ENCODE measurements at places on chromosomes 2 and 18.

DNA sequence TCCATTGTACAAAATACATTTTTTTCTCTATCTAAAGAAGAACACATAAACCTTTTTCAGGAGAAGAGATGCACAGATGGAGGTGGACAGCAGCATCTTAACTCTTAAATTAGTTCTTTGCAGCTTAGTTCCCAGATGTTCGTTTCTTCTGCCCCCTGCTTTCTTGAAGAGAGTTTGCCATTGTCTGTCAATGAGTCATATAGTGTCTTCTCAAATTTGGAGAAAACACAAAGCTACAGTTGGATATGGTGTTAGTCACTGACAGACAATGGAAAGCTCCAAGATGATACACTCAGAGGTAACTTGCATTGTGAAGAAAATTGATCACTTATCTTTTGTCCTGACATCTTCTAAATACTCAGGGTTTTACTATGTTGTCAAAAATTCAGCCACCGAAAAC, 48.8 kb upstream of the TMEFF2 start:
- DNase-seq, result no peak
- no peaks in the 10 kb centered on the region for H3K27me3 ChIP-seq
- no peak overlapping the region for H3K27ac ChIP-seq
- no peaks in the 10 kb centered on the region for H3K4me1 ChIP-seq
- H3K4me3 ChIP-seq, result no peak overlapping the region
- no peaks in the 10 kb centered on the region for H3K36me3 ChIP-seq

DNA sequence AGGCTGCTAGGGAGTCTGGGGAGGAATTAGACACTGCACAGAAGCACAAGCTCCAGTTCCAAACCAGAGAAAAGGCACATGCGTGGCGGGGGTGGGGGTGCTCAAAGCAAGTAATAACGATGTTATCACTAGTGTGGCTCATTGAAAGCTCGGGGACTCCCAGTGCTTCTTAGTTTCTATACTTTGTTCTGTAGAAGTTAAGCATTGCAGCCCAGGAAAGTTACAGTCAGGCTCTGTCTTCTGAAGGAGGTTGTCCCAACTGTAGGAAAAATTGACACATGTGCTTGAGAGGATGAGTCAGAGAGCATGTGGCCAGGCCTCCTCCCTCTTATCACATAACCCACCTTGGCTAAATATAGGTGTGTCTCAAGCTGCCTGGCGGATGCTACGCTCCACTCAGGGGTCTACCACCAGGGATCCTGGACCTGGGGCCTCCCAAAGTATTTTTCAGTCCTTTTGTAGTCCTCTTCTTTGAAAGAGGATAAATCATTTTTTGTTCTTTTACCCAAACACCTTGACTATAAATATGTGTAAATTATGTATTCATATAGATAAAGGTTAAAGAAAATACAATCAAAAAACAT, 3.8 kb downstream of the GALNT5 start:
- no peaks in the 10 kb centered on the region for H3K36me3 ChIP-seq
- no peaks in the 10 kb centered on the region for H3K4me1 ChIP-seq
- no peak overlapping the region for H3K27ac ChIP-seq
- H3K4me3 ChIP-seq, result no peak overlapping the region
- no peak for DNase-seq

DNA sequence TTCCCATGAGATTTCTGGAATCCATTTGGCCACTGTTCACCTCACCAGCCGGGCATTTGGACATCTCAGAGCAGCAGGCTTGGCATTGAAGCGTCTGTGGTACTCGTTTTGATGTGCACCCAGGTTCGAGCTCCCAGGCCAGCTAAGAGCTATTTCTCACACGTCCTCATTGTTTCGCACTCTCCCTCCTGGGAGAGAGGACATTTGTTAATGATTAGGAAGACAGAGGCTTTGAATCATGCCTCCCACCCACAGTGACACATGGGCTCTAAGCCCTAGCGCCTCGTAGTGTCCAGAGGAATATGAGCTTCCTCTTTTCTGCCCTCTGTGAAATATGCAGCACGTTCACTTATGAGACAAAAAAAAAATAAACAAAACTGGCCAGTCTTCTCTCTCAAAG, 361.8 kb downstream of the RND3 start:
- no peaks in the 10 kb centered on the region for H3K27me3 ChIP-seq
- DNase-seq, result peak; percentile 56
- H3K4me1 ChIP-seq, result no peaks in the 10 kb centered on the region
- H3K27ac ChIP-seq, result peak overlapping the region; percentile 35
- H3K4me3 ChIP-seq, result peak overlapping the region; percentile 17

- no peaks in the 10 kb centered on the region for H3K27me3 ChIP-seq
- H3K36me3 ChIP-seq, result peaks cover 3% of the 10 kb centered on the region
- no peaks in the 10 kb centered on the region for H3K4me1 ChIP-seq
- no peak overlapping the region for H3K4me3 ChIP-seq
- DNase-seq, result no peak
These were observed 40.8 kb downstream of the RNF152 start for GRCh38 chr18:61851940-61852451.
